Activated T-helper 2 cell treated with anti-CD3 and anti-CD28 coated beads, Interferon-gamma antibody, Interleukin-2, Interleukin-4, amounts not matched to agents 10 μg/mL and 5 μg/mL and 100 μg/mL, durations not matched to agents 14 hours and 24 hours and 36 hours (primary cell): ENCODE measurements at places on chromosomes 1 and 21. TPM values are rescaled to one million over a fixed set of nuclear protein-coding genes. Genes with fewer than 3 reads are reported as not detected.

The UTS2 gene
- not detected in 2 replicates for total RNA-seq

The OR2T35 gene
- total RNA-seq, result not detected in 2 replicates

The FAM177B gene
- not detected in 2 replicates for total RNA-seq

The SMG5 gene
- total RNA-seq, result 83.2 and 89.3 TPM in 2 replicates

The TMEM82 gene
- total RNA-seq, result not detected in 2 replicates

The ZNF695 gene
- total RNA-seq, result 1.2 and 1.5 TPM in 2 replicates

The GUCA2A gene
- not detected in 2 replicates for total RNA-seq

The HFM1 gene
- total RNA-seq, result not detected in 2 replicates

The DYNLT5 gene
- not detected in 2 replicates for total RNA-seq

The LEMD1 gene
- total RNA-seq, result 0.48 TPM in 1 of 2 replicates, not detected in the other

The ZBTB17 gene
- total RNA-seq, result 65.7 and 67.8 TPM in 2 replicates

The C8A gene
- not detected in 2 replicates for total RNA-seq
